IMR-90 (cell line): ENCODE measurements at places on chromosomes 3 and 15. TPM values are rescaled to one million over a fixed set of nuclear protein-coding genes. Genes with fewer than 3 reads are reported as not detected.

DNA sequence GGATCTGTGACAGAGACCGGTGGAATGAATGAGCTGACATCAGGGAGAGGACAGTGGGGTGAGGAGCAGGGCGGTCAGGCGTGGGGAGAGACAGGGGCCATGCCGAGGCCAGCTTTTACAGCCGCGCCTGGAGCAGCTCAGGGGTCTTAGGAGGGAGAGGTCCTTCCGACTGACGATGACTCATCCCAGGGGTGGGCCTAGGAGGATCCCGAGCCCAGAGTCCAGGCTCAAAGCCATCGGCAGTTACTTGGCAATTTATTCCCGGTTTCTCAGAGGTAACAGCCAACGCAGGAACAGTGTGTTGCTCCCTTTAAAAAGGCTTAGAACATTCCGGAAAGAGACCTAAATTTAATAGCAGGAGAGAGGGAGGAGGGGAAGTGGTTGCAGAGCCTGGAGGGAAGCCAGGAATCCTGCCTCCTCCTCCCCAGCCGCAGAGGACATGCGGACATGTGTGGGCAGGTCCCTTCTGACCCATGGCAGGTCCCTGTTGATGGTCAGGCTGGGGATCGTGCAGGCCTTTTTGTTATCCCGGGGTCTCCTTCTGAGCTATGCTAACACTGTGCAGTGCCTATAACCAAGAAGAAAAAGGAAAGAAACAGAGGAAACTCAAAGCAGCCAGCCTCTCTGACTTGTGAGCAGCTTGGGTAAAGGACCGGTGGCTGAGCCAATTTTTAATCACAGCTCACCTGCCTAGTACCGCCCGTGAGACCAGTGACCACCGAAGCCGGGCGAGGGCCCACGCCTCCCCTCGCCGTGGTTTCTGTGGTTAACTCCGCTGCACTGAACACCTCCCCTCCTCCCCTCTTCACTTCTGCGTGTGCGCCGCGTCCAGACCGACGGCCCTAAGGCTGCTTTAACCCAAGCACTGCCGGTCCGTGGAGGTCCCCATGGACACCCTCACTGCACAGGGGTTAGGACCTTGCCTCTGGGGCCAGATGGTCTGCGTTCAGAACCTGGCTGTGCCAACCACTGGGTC lies 392.4 kb upstream of the PROK2 start:
- DNase-seq = peak; percentile 13

DNA sequence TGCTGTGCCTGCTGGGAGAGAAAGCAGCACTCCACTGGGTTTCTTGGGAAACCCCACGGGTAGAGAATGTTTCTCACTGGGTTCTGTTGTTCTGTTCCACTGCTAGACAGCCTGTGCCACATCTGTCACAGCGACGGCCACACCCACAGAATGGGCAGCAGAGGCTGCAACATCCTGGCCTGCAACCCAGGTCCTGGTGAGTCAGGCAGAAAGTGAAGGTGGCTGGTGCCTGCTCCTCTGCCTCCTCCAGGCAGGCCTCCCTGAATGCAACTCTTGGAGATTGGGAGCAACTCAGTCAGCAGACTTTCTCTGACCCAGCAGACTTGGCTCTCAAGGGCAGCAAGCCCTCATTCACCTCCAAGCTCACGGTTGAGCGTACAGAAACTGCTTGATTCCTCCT lies 13.0 kb downstream of the C3orf18 start:
- DNase-seq = no peak

GRCh38 chr3:12891985-12892839 lies 50.8 kb upstream of the RPL32 start:
- peak; percentile 66 for DNase-seq

DNA sequence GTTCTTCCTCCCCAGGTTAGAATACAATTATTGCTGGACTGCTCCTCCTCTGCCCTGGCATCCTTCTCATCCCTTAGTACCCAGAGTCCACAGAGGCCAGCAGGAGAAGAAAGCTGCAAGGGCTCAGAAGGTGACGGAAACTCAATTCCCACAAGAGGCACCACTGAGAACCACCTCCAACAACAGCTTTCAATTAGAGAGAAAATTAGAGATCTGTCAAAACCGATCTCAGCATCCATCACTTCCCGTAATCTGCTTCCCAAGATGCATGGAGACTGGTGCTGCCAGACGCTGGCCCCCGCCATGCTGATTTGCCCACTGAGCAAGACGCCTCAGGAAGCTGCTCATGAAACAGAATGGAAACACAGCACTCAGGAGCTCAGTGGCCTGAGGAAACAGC lies 135.0 kb upstream of the PRICKLE2 start:
- DNase-seq = no peak

GRCh38 chr15:78457101-78457500 lies 19.1 kb downstream of the IREB2 start:
- DNase-seq = peak; percentile 69

DNA sequence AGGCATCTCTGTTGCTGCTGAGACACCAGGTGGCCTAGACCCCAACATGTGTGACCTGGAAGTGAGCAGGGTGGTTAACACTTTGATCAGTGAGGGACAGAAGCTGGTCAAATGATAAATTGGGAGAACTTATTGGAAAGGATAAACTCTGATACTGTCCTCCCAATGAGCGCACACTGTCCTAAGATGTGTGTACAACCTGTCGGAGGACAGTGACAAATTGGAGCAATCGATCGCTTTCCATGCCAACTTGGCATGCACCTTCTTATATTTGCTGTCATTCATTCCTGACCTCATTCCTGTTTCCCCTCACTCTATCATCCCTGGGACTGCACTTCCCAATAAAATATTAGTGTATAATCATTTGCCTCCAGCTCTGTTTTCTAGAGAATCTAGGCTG lies 198.7 kb upstream of the PROK2 start:
- no peak for DNase-seq

DNA sequence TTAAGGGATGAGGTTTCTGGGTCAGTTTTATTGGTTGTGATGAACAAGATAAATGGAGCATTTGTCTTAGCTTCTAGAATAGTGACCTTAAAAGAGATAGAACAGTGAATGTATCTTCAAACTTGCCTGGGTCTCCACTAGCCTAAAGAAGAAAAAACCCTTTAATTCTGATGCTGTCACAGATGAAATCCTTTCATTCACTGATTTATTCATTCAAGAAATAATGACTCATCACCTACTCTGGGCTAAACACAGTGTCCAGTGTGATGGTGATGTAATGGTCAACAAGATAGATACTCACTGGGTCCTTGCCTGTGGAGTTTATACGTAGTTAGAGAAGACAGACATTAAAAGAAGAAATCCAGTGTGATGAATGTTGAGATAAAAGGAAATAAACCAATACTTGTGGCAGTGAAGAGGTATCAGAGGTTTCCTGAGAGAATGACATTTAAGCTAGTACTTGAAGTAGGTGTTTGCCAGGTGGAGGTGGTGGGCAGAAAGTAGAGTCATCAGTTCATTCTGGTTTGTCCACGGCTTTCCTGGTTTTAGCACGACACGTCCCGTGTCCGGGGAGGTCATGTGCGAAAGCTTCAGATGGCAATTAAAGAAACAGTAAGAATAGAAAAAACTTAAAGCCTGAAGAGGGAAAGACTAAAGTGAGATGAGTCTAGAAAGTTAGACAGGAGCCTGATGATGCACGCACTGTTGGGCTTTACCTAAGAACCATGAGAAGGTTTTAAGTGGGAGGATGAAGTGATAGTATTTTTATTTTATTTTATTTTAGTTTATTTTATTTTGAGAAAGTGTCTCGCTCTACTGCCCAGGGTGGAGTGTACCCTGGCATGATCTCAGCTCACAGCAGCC lies 18.5 kb downstream of the PAK2 start:
- peak; percentile 89 for DNase-seq

DNA sequence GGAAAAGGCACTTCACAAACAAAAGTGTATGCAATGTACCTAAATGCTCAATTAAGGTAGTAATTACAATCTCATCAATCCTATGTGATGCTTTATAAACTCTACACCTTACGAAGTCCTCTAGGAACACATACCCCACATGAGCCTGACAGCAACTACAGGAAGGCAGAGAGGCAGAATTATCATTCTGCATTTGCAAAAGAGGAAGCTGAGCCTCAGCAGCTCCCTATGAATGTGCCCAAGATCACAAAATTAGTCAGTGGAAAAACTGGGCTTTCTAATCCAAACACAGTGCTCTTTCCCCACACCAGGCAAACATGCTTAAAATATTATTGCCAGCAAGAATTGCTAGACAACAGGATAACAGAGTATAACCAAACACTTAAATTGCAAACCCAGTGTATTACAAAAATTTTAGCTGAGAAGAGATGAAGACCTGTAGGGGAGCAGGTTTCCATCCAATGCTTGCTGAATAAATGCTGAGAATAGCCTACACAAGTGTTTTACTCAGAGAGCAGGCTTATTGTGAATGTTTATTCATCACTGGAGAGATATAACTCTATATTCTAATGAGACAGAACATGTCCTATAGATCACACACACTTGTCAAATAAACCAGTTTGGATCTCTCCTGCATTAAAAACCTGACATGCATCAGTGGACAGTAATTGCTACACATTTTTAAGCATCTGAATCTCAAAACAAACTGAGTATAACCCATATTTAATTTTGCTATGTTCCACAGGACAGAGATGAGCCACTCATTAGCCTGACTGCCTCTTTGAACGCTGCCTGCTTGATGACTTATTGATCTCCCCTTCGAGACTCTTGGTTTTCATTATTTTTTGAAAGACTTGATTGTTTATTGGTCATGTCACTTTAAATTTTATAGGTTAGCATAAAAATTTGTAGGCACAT lies 62.2 kb downstream of the PLCH1 start:
- DNase-seq = no peak

- DNase-seq = no peak
Observed at GRCh38 chr3:32869513-32870047, 51.8 kb downstream of the TRIM71 start.

DNA sequence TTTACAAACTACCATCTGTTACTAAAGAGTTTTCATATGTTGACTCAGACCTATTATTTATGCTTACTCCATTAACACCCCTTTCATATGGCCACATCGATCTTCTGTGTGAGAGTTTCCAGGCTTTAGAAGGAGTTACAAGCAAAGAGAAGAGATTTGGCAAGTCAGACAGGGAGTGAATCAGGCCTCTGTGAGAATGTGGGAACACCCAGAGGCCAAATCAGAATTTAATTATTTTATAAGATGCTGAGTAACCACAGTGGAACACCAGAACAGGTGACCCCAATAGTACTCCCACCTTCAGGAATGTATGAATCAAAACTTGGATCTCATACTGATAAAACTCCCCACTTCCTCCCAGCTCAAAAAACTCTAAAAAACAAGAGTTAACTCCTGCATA lies 42.0 kb downstream of the IFT57 start:
- peak; percentile 79 for DNase-seq

DNA sequence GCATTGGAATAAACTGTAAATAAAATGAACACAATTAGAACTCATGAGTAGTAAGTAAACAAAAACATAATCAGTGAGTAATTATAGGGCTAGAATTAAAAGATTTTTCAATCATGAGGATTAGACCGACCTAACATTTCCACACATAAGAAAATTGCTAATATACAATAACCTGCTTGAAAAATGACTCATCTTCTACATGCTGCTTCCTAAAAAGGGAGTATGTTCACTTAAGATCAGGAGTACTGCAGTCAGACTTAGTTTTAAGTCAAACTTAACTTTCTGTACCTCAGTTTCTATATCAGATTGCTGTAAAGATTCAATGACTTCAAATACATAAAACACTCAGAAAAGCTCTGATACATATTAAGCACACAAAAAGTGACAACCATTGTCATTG lies 22.6 kb upstream of the NEK10 start:
- peak; percentile 23 for DNase-seq

DNA sequence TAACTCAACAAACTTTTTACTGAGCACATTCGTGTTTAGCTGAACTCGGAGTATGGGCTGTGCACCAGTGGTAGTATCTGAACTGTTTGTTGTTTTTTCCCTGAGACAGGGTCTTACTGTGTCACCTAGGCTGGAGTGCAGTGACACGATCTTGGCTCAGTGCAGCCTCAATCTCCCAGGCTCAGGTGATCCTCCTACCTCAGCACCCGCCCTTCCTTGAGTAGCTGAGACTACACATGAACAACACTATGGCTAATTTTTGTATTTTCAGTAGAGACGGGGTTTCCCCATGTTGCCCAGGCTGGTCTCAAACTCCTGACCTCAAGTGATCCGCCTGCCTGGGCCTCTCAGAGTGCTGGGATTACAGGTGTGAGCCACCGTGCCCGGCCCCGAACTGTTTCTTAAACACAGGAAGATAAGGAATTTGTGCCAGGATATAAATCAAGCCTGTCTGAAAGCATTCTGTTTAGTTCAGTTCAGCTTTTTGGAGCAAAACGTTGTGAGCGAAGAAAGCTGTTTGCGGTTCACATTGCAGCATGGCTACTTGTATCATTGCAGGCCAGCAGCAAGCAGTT lies 40.4 kb upstream of the SKOR1 start:
- no peak for DNase-seq

GRCh38 chr3:140585828-140586227 lies 92.0 kb upstream of the TRIM42 start:
- DNase-seq = peak; percentile 2

SEMA5B gene
- total RNA-seq = not detected in 2 replicates

IMPG2 gene
- 0.18 and 0.28 TPM in 2 replicates for total RNA-seq

SERINC4 gene
- under 0.01 TPM in 1 of 2 replicates, not detected in the other for total RNA-seq

KNG1 gene
- not detected in 2 replicates for total RNA-seq

NLGN1 gene
- total RNA-seq = 11.1 and 12.5 TPM in 2 replicates

AGBL1 gene
- total RNA-seq = not detected in 2 replicates

PPM1L gene
- total RNA-seq = 0.18 and 0.28 TPM in 2 replicates

LRRC31 gene
- not detected in 2 replicates for total RNA-seq

GHRL gene
- total RNA-seq = not detected in 2 replicates

MCTP2 gene
- 8.6 and 9.9 TPM in 2 replicates for total RNA-seq
